Bronchus fibroblast of lung (primary cell): ENCODE measurements at places on chromosomes 1 and 21. TPM values are rescaled to one million over a fixed set of nuclear protein-coding genes. Genes with fewer than 3 reads are reported as not detected.

The NBPF8 gene
- total RNA-seq, result 3.6 and 3.7 TPM in 2 replicates

The ASCL5 gene
- under 0.01 TPM in 1 of 2 replicates, not detected in the other for total RNA-seq

The BPNT1 gene
- total RNA-seq, result 19.8 and 20.2 TPM in 2 replicates

The TEDDM1 gene
- total RNA-seq, result not detected in 2 replicates

The FCRL4 gene
- total RNA-seq, result not detected in 2 replicates
